ENCODE measurements at places on chromosomes 11 and 22. TPM values are rescaled to one million over a fixed set of nuclear protein-coding genes. Genes with fewer than 3 reads are reported as not detected.

MYO7A gene
- total RNA-seq = not detected

GDPD4 gene
- total RNA-seq = not detected

GGTLC2 gene
- not detected for total RNA-seq

FAT3 gene
- not detected for total RNA-seq

NXPE1 gene
- not detected for total RNA-seq

OR52H1 gene
- not detected for total RNA-seq

LDHAL6A gene
- total RNA-seq = not detected

NADSYN1 gene
- total RNA-seq = 129 TPM

- no peak for DNase-seq
Measured at GRCh38 chr11:35322318-35322979, 96.9 kb downstream of the SLC1A2 start.

DNA sequence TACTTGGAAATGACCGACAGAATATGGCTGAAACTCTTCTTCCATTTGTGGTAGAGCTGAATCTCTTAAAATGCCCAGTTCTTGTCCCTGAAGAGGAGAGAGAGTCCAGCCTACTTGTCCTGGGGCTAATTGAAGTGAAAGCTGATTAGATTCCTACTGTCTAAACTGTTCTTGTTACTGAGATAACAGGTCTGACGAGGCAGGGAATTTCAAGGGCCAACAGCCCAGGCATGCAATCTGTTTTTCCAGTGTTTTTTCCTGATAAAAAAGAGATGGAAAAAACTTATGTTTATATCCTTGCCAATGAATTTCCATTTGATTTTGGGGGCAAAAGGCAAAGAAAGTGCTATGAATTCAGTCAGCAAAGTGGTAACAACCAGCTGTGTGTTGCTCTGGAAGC is 195.5 kb downstream of the ETS1 start:
- no peak for DNase-seq

DNA sequence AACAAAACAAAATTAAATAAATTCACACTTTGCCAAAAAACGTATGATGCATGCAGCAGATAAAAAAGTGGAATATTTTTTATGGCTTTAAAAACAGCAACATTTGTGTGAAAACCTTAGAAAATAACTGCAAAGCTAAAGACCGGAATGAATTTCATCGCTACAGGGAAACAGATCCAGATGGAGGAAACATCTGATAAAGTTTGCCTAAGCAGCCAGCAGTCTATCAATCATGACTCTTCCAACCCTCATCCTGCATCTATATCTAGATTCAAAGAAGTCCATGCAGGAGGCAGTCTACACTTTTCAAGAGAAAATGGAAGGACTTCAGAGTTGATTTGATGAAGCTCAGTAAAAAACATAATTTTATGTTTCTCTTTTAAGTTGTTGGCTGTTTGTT is 126.8 kb downstream of the SWAP70 start:
- DNase-seq = no peak

- peak; percentile 60 for DNase-seq
Measured at GRCh38 chr22:46604306-46604690, 15.9 kb upstream of the GRAMD4 start.

DNA sequence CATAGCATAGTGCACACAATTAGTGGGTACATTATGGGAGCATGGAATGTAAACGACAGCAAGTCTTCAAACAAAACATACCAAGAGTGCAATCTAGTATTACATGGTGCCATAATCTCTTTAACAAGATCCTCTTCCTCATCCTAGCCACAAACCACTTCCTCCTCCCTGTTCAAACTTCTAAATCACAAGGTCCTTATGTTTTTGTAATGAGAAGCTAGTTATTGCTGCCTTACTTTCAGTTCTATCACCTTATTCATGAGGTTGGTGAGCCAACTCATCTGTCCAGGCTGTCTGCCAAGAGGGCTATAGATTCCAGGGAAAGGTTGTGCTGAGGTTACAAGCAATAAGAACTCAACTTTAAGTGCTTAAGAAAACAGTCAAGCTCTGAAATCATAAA is 195.4 kb upstream of the ARHGAP20 start:
- no peak for DNase-seq

DNA sequence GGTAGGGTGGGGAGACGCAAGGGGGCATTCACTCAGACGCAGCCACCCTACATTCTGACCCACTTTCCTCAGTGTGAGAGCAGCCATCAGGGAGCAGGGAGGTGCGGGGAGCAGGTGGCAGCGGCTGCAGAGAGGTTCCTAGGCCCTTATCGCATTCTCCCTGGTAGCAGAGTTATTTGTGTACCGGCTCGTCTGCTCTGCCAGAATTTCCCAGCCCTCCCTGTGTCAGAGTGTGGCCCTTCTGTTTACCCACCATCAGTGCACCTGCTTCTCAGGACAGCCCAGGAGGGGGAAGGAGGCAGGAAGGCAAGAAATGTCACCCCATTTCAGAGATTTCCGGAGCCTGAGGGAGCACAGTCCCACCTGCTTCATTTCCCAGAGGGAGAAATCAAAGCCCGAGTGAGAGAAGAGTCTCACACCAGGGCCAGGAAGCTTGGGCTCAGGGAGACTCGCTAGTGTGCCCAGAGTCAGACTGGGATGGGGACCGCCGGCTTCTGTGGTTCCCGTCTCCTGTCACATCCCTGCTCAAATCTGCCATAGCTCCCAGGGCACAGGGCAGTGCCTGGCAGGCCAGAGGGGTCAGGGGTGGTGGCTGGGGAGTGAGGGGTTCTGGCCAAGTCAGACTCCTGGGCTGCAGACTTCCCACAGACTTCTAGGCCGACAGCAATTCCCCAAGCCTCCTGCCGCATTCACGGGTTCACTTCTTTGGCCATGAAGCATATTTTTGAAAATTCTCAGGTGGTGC is 49.7 kb downstream of the ARRB1 start:
- DNase-seq = no peak

- DNase-seq = no peak
Measured at GRCh38 chr11:1461826-1462697, 24.5 kb downstream of the MOB2 start.

DNA sequence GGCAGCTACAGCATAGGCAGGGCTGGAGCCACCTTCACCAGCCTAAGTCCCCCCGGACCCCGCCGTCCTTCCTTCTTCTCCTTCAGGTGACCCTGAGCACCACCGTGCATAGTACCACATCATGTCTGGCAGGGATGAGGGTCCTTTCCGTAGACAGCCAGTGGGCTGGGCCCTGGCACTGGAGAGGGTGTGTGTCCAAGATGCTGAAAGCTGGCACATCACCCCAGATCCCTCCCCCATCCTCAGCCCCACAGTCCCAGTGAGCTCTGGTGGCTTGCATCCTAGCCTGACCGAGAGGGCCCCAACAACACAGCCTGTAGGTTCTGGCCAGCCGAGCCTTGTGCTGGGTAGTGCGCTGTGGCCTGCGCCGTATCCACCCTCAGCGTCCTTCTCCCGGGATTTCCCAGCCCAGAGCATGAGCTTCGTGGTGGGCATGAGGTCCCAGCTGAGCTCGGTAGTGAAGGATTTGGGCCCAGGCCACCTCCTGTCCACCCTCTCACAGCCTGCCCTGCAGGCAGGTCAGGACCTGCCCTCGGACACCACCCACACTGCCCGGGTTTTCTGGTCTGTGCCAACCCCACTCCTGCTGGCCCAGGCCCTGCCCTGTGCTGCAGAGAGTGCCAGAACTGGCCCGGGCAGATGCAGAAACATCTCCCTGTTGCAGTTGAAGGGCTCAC is 1124.3 kb downstream of the BRD1 start:
- no peak for DNase-seq

DNA sequence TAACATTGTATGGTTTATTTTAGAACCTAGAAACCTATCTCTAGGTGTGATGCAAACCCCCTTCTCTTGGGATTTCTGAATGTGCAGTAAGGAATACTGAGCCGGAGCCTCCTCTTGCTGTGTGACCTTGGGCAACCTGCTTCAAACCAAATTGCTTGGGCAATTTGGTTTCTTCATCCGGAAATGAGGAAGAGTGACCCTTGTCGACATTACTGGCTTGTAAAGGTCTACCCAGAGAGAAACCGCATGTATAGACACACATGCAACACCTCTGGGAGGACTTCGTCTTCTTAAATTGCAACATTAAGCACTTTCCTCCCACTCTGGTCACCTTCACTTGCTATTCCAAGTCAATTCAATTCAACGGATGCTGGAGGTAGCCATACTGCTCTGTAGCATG is 19.6 kb upstream of the TP53I11 start:
- DNase-seq = no peak

DNA sequence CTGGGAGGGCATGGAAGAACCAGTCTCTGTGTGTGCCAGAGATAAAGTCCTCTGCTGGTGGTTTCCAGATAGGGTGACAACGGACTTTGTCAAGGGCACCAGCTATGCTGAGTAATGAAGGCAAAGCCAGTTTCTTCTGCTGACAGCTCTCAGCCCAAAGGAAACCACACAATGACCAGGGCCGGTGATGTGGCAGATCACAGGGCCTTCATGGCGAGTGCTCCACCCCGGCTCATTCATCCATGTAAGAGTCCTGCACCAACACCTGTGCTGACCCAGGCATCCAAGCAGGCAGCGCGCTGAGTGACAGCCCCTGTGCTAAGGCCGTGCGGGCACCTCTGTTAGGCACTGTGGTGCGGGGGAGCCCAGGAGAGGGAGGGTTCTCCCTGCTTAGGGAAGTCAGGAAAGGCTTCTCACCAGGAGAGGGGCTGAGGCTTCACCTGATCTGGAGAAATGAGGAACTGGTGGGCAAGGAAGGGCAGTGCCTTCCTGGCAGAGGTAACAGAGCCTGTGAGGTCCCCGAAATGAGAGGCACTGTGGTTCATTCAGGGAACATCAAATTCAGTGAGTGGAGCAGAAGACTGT is 33.8 kb downstream of the TP53I11 start:
- DNase-seq = no peak

DNA sequence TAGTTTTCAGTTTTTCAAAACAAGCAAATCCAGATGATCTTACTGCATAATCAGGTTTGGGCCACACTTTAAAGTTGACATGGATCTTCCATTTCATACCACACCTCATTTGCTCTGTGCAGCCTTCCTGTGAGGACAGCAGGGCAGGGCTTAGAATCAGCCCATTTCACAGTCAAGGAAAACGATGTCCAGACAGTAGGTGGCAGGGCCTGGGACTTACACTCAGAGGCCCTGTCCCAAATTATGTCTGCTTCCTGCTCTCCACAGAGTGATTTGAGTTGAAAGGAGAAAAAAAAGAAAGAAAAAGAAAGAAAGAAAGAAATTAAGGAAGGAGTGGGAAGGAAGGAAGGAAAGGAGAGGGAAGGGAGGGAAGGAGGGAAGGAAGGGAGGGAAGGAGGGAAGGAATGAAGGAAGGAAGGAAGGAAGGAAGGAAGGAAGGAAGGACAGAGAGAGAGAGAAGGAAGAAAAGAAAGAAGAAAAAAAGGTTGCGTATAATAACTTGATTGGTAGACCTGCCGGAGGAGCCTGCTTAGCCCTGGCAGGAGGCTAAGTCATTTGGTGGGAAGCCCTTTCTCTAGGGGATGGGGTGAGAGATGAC is 23.6 kb downstream of the TSKU start:
- no peak for DNase-seq

DNA sequence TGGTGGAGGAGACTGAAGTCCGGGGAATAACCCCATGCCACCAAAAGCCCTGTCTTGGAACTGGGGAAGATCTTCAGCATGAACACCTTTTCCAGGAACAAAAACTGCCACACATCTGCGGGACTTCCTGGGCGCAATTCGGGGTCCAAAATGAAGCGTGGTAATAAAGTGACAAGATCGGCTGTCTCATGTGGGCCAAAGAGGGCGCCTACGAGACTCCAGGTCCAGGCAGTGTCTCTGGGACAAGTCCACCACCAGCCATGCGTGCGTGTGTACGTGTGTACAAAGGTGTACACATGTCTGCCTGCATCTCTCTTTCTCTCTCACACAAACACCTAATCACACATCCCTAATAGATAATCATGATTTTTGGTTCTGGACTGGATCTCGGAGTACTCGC is 8.9 kb upstream of the MYBPC3 start:
- no peak for DNase-seq

GRCh38 chr11:119928047-119928446 is 199.0 kb upstream of the NECTIN1 start:
- no peak for DNase-seq

DNA sequence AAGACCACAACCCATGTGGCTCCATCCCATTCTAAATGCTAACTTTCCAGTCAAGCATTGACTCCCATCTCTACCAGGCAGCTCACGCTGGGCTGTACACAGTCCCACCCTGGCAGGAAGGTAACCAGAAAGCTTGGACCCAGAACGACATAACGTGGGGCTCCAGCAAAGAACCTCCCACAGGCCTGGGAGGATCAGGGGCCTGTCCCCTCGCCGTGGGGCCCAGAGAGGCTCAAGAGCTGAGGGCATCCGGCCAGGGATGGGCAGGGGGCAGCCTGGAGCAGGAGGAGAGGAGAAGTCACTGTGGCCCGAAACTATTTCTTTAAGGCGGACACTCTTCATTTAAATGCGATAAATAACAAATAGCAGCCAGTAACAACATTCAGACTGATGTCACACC is 169.9 kb downstream of the SHANK2 start:
- DNase-seq = no peak

GRCh38 chr22:30314915-30315314 is 11.8 kb downstream of the TBC1D10A start:
- DNase-seq = no peak

- no peak for DNase-seq
Measured at GRCh38 chr22:18013436-18013835, 10.9 kb downstream of the MICAL3 start.

DNA sequence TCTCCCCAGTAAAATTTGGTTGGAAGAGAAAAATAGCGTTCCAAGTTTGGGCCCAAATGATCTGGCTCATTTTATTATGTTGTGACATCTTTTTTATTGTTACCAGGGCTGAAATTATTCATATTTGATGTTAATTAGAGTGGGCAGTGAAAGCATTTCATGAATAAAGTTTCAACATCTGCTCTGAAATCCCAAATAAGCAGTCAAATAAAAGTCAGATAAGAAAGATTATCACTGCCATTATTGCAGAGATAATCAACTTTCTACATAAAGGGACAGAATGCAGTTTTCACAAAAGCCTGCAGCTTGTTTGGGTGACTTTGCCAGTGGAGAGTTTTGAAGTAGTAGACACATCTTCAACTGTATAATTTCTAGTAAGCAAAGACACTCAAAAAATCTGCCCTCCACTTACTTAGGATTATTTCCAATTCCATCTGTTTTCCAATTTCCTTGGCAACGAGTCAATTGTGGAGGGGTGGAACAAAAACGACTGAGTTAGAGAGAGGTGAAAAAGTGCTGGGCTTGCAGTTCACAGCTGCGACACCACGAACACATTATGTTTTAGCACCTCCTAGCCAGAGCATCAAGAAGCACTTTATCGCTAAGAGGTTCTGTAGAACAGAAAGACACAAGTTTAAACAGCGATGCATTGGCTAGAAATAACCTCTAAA is 9.0 kb downstream of the TECTA start:
- no peak for DNase-seq

Measured in Karpas-422 (cell line).